Activated T-helper 1 cell treated with anti-CD3 and anti-CD28 coated beads, Interleukin-12 subunit alpha, Interleukin-12 subunit beta, Interleukin-2, Interleukin-4 antibody, amounts not matched to agents 30 ng/mL and 10 ng/mL and 1 ng/mL, durations not matched to agents 14 hours and 24 hours and 36 hours (primary cell): ENCODE measurements at places on chromosomes 7 and 10. TPM values are rescaled to one million over a fixed set of nuclear protein-coding genes. Genes with fewer than 3 reads are reported as not detected.

- no peak for DNase-seq
- no peak overlapping the region for H3K4me3 ChIP-seq
- H3K36me3 ChIP-seq, result peaks cover 19% of the 10 kb centered on the region
- no peaks in the 10 kb centered on the region for H3K27me3 ChIP-seq
Observed at GRCh38 chr7:64992971-64993370, 2.1 kb upstream of the ZNF117 start.

- H3K4me1 ChIP-seq, result no peaks in the 10 kb centered on the region
- H3K27ac ChIP-seq, result no peak overlapping the region
- no peaks in the 10 kb centered on the region for H3K36me3 ChIP-seq
- H3K27me3 ChIP-seq, result no peaks in the 10 kb centered on the region
Observed at GRCh38 chr10:83432261-83433045, 706.9 kb upstream of the GHITM start.

GRCh38 chr10:69360485-69361302, 56.0 kb downstream of the TACR2 start:
- peaks cover 25% of the 10 kb centered on the region for H3K36me3 ChIP-seq
- no peak overlapping the region for H3K4me3 ChIP-seq
- peaks cover 64% of the 10 kb centered on the region for H3K4me1 ChIP-seq
- no peak overlapping the region for H3K27ac ChIP-seq
- no peak for DNase-seq

LIPM gene
- not detected in 2 replicates for total RNA-seq

SEMA3C gene
- total RNA-seq, result not detected in 2 replicates

GFRA1 gene
- not detected in 2 replicates for total RNA-seq
